ENCODE measurements at places on chromosomes 16 and 17.

GRCh38 chr17:59851439-59852375 lies 41.0 kb downstream of the TUBD1 start:
- H3K4me1 ChIP-seq = peaks cover 13% of the 10 kb centered on the region
- no peaks in the 10 kb centered on the region for H3K36me3 ChIP-seq
- H3K4me3 ChIP-seq = no peak overlapping the region
- no peak overlapping the region for H3K27ac ChIP-seq
- DNase-seq = no peak
- H3K27me3 ChIP-seq = no peaks in the 10 kb centered on the region

GRCh38 chr16:17921357-17921978 lies 415.1 kb downstream of the NPIPA8 start:
- H3K27ac ChIP-seq = no peak overlapping the region
- H3K4me1 ChIP-seq = no peaks in the 10 kb centered on the region
- no peaks in the 10 kb centered on the region for H3K36me3 ChIP-seq
- no peaks in the 10 kb centered on the region for H3K27me3 ChIP-seq
- H3K4me3 ChIP-seq = no peak overlapping the region
- no peak for DNase-seq

- DNase-seq = no peak
- H3K4me3 ChIP-seq = no peak overlapping the region
- H3K4me1 ChIP-seq = peaks cover 11% of the 10 kb centered on the region
- no peak overlapping the region for H3K27ac ChIP-seq
- no peaks in the 10 kb centered on the region for H3K27me3 ChIP-seq
These were observed 5.8 kb upstream of the TRAF4 start for GRCh38 chr17:28737770-28738679.

DNA sequence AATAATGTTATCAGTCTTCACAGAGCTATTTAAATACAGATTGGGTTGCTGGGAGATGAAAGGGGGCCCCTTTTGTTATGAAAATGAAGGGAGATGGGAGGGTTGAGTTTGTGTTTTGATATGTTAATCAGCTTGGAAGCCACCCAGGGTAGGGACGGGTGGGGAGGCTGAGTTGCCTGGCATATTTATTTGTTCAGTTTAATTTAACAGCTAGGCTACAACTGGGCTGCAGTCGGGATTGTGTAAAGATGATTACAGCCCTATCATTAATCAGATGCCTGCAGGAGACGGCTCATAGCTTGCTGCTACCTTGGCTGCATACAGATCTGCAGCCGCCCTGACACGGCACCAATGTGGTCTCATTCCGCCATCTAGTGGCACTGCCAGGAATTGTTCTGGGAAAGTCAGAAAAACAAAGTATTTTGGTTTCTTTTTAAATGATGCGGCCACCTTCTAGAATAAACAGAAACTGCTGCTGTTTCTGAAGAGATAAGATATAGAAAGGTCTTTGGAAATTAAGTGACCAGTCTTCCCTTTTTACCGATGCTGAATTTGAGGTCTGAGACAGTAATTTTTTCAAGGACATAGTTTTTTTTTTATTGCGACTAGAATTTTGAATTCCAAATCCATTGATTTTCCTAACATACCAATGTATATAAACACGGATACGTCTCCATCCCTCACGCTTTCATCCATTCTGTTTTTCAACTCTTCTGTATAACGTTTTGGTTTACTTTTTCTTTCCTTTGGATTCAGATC lies 458.0 kb upstream of the ASIC2 start:
- DNase-seq = peak; percentile 24
- H3K27ac ChIP-seq = no peak overlapping the region
- H3K27me3 ChIP-seq = peaks cover 4% of the 10 kb centered on the region
- no peaks in the 10 kb centered on the region for H3K4me1 ChIP-seq

DNA sequence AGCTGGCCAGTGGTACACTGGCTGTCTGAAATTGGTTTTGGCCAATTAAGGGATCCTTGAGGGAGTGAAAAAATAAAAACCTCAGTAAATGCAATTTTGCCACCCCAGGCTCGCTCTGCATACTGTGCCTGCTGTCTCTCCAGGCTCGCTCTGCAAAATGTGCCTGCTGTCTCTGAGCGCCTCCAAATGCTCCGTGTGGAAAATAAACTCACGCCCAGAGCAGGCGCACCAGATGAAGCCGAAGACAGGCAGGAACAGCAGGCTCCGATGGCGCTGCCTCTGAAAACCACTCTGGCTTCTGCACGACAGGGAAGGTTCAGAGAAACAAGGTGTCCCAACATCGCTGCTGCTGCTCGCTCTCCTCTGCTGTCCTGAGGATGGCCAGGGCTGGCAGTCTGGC lies 29.1 kb downstream of the SNN start:
- H3K4me1 ChIP-seq = peaks cover 4% of the 10 kb centered on the region
- H3K36me3 ChIP-seq = peaks cover 60% of the 10 kb centered on the region

Data from effector memory CD4-positive, alpha-beta T cell (primary cell).